ENCODE measurements at places on chromosomes 1 and 21.

DNA sequence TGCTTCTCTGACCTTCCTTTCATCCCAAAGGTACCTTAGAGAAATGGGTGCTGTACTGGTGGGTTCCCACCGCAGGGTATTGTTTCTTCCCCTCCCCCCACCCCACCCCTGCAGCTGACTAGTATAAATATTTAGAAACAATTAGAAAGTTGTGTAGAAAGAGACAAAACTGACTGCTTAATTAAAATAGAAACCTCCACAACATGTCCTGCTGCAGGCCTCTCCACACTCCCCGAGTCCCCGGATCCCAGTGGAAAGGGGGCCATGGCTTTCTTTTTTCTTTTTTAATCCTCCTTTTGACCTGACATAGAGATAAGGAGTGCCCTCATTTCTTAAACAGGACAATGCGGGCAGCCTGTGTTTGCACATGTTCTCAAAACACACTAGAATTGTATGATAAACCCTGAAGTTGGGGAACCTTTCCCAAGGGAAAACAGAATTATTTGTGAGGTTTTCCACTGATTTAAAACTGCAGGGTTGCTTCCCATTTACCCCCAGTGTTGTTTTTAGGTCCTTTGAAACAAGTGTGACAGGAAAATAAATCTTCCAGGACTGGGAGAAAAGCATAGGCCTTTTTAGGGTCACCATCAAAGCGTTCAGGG is 1.7 kb downstream of the RHOU start:
- DNase-seq = no peak

GRCh38 chr1:34166625-34167361 is 1.8 kb upstream of the CSMD2 start:
- DNase-seq = no peak

- DNase-seq = no peak
These were observed 4.1 kb upstream of the EPS8L3 start for GRCh38 chr1:109767637-109768334.

GRCh38 chr1:96002201-96002600 is 719.4 kb upstream of the PTBP2 start:
- no peak for DNase-seq

- no peak for DNase-seq
These were observed 1.1 kb downstream of the LPGAT1 start for GRCh38 chr1:211829343-211830054.

GRCh38 chr1:27489501-27489972 is 430 bp downstream of the WASF2 start:
- DNase-seq = peak; percentile 28

- DNase-seq = no peak
These were observed 2.3 kb downstream of the TNNT2 start for GRCh38 chr1:201375169-201375568.

DNA sequence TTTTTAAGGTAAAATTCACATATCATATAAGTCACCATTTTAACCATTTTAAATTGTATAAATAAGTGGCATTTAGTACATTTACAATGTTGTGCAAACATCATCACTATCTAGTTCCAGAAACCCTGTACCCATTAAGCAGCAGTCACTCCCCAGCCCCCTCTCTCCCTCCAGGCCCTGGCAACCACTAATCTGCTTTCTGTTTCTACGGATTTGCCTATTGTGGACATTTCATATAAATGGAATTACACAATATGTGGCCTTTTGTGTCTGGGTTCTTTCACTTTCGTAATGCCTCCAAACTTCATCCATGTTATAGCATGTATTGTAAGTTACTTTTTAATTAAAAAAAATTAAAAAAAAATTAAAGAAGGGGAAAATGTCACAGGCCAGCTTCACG is 58.0 kb upstream of the RAB3GAP2 start:
- DNase-seq = no peak

DNA sequence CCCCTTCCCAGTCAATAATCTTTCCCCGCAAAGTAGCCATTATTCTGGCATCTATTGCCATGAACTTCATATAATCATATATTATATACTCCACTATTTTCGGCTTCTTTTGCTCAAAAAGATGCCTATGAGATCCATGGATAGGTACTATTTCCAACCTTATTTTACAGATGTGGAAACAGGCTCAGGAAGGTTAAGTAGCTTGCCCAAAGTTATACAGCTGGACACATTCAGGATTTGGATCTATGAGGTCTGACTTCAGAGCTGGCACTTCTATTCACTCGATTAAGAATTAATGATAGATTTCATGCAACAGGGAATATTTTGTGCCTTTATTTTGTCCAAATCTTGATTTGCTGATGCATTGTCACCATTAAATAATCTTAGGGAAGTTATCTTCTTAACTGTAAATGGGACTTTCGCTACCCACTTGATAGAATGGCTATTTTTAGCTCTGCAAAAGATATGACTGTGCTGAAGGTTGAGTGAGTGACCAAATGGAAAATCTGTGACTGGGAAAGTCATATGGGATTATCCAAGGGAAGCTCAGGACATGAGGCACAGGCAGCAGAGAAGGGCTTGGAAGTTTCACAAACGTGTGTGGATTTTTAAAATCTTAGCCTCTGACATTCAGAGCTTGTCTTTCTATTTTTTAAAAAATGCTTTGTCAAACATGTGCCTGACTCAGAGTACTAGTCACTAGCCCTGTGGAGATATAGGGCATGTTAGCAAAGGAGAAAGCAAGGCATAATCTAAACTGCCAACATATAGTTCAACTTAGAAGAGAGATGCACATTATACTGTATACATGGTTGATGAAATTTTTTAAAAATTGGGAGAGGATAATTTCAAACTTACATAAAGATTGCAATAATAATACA is 36.5 kb downstream of the GIPC2 start:
- no peak for DNase-seq

- no peak for DNase-seq
These were observed 3.2 kb upstream of the NUAK2 start for GRCh38 chr1:205324781-205325180.

DNA sequence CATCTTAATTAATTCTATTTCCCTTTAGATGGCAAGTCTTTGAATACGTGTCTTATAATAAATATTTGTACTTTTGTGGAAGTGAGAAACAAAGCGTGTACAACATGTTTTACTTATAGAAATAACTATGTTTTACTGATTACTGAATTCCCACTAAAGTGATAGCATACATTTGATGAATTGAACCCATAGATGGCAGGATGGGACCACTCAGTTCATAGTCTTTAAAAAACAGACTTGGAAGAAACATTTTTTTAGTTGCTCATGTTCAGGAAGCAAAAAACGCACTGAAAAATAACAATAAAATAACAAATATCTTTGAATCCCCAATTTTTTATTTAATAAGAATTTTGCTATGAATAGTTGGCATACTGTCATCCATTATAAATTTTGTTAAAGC is 507.1 kb upstream of the ZRANB2 start:
- no peak for DNase-seq

DNA sequence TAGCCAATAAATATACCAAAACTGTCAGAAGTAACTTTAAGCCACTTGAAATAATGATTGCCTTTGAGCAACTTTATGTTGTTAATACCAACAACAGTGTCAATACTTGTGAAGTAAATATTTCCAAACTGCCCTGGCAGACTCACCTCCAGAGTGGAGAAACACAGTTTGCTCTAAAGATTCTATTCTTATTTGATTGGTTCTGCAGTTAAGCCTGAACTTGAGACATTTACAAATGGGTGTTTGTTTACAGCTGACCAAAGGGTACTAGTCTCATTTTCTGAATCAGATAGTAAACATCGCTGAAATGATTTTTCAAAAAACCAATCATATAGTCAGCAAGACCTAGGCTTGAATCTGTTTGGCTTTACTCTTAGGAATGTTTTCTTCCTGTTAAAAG is 1.3 kb upstream of the MYOC start:
- DNase-seq = no peak

DNA sequence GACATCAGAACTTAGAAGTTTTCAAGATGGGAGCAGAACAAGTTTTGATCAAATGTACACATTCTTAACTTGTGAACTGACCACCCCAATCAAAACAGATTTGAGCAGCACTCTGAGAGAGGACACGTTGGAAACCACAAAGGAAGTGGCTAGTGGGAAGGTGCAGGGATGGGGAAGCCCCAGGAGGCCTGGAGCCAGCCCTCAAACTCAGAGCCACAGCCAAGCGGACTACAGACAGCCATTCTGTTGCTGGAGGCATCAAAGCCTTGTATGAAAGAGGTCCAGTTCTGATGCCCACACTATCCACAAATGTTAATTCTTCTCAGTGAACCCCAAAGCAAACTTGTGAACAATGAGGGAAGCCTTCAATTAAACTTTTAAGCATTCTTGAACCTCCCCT is 143.6 kb upstream of the RAB4A start:
- DNase-seq = no peak

GRCh38 chr1:20279509-20279908 is 11.2 kb upstream of the VWA5B1 start:
- no peak for DNase-seq

- DNase-seq = no peak
These were observed 18.0 kb upstream of the MFSD2A start for GRCh38 chr1:39936724-39937491.

GRCh38 chr1:116834595-116834994 is 75.1 kb upstream of the PTGFRN start:
- no peak for DNase-seq
